ENCODE measurements at places on chromosomes 2 and 18.

- H3K27ac ChIP-seq, result no peak overlapping the region
- no peak for DNase-seq
- H3K4me1 ChIP-seq, result no peaks in the 10 kb centered on the region
- no peaks in the 10 kb centered on the region for H3K27me3 ChIP-seq
- no peaks in the 10 kb centered on the region for H3K36me3 ChIP-seq
- no peak overlapping the region for H3K4me3 ChIP-seq
Observed at GRCh38 chr2:95320986-95321767, 24.0 kb downstream of the KCNIP3 start.

GRCh38 chr2:8590938-8591337 lies 90.9 kb upstream of the ID2 start:
- DNase-seq, result no peak
- no peaks in the 10 kb centered on the region for H3K27me3 ChIP-seq
- no peaks in the 10 kb centered on the region for H3K36me3 ChIP-seq
- no peaks in the 10 kb centered on the region for H3K4me1 ChIP-seq

- peak overlapping the region; percentile 87 for H3K27ac ChIP-seq
- H3K27me3 ChIP-seq, result no peaks in the 10 kb centered on the region
- no peak for DNase-seq
- no peaks in the 10 kb centered on the region for H3K36me3 ChIP-seq
- no peak overlapping the region for H3K4me3 ChIP-seq
Observed at GRCh38 chr2:238685713-238686112, 162.2 kb upstream of the TWIST2 start.

- H3K4me3 ChIP-seq, result no peak overlapping the region
- no peak overlapping the region for H3K27ac ChIP-seq
- DNase-seq, result no peak
- no peaks in the 10 kb centered on the region for H3K4me1 ChIP-seq
Observed at GRCh38 chr2:62996534-62997186, 54.0 kb upstream of the OTX1 start.

- no peak overlapping the region for H3K27ac ChIP-seq
- no peaks in the 10 kb centered on the region for H3K27me3 ChIP-seq
- H3K36me3 ChIP-seq, result no peaks in the 10 kb centered on the region
- no peak overlapping the region for H3K4me3 ChIP-seq
- no peaks in the 10 kb centered on the region for H3K4me1 ChIP-seq
Observed at GRCh38 chr2:187994464-187995331, 297.0 kb upstream of the GULP1 start.

- no peaks in the 10 kb centered on the region for H3K27me3 ChIP-seq
- DNase-seq, result no peak
- H3K4me3 ChIP-seq, result no peak overlapping the region
- H3K36me3 ChIP-seq, result no peaks in the 10 kb centered on the region
- no peaks in the 10 kb centered on the region for H3K4me1 ChIP-seq
Observed at GRCh38 chr18:59893971-59894370, 5.8 kb upstream of the PMAIP1 start.

- no peaks in the 10 kb centered on the region for H3K4me1 ChIP-seq
- no peak overlapping the region for H3K4me3 ChIP-seq
- H3K27me3 ChIP-seq, result no peaks in the 10 kb centered on the region
- no peak for DNase-seq
- no peaks in the 10 kb centered on the region for H3K36me3 ChIP-seq
Observed at GRCh38 chr2:168525716-168526446, 69.8 kb downstream of the CERS6 start.

DNA sequence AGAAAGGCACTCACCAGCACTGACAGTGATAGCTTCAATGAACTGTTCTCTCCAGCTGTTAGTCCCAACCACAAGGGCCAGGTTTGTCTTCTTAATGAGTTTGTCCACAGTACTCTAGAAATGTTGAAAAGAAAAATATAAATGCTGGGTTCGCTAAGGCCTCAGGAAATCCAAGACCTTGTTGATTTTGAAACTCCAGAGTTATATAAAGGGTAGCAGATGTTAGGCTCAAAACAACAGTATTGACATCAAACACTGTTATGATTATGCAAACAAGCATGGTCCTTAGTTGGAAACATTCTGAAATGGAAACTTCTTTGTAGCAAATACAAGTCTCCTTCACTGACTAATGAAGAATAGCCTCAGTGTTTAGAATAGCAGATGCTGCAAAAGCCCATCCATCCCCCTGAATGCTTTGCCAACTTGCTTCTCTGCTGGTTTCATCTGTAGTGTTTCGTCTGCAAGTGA lies 291.1 kb downstream of the SLC8A1 start:
- DNase-seq, result no peak
- no peaks in the 10 kb centered on the region for H3K4me1 ChIP-seq
- no peaks in the 10 kb centered on the region for H3K27me3 ChIP-seq
- no peak overlapping the region for H3K4me3 ChIP-seq
- H3K27ac ChIP-seq, result no peak overlapping the region

DNA sequence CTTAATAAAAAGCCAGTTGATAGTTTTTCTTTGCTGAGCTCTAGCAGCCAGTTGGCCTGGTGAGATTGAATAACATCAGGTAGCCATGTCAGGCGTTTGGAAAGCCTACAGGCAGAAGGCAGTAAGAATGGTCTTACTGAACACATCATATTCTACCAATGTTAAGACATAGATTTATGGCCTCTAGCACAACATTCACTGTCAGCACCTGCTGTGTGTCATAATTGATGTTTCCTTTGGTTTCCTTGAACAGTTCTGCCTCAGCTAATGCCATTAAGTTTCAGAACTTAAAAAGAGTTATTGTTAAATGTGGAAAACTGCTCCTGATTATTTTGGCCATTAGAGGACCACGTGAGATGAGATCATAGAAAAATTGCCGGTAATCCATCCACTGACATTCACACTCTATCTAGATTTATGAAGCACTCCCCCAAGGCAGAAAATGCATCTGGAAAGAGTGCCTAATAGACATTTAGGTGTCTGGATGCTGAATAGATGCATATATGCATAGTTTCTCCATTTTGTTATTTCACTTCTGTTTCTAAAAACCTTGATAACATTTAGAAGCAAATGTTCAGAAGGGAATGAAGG lies 434.7 kb downstream of the PTPRM start:
- no peaks in the 10 kb centered on the region for H3K4me1 ChIP-seq
- no peak overlapping the region for H3K27ac ChIP-seq
- no peak for DNase-seq
- no peaks in the 10 kb centered on the region for H3K27me3 ChIP-seq
- no peak overlapping the region for H3K4me3 ChIP-seq

GRCh38 chr18:9854801-9855676 lies 30.7 kb upstream of the TXNDC2 start:
- peak; percentile 54 for DNase-seq
- no peaks in the 10 kb centered on the region for H3K36me3 ChIP-seq
- peak overlapping the region; percentile 92 for H3K27ac ChIP-seq
- peaks cover 3% of the 10 kb centered on the region for H3K4me1 ChIP-seq
- no peaks in the 10 kb centered on the region for H3K27me3 ChIP-seq

DNA sequence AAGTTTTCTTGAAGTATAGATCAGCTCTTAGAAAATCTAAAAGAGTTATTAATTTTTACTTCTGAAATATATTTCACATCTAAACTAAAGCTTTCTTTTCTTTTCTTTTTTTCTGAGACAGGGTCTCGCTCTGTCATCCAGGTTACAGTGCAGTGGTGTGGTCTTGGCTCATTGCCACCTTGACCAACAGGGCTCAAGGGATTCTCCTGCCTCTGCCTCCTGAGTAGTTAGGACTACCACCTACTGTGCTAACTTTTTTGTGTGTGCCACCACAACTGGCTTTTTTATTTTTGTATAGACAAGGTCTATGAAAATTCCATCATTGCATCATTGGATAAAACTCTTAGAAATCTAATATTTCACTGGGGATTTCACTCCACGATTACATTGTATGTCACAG lies 10.0 kb upstream of the ALPG start:
- H3K27ac ChIP-seq, result no peak overlapping the region
- no peaks in the 10 kb centered on the region for H3K27me3 ChIP-seq
- no peaks in the 10 kb centered on the region for H3K4me1 ChIP-seq
- H3K36me3 ChIP-seq, result no peaks in the 10 kb centered on the region
- H3K4me3 ChIP-seq, result no peak overlapping the region

DNA sequence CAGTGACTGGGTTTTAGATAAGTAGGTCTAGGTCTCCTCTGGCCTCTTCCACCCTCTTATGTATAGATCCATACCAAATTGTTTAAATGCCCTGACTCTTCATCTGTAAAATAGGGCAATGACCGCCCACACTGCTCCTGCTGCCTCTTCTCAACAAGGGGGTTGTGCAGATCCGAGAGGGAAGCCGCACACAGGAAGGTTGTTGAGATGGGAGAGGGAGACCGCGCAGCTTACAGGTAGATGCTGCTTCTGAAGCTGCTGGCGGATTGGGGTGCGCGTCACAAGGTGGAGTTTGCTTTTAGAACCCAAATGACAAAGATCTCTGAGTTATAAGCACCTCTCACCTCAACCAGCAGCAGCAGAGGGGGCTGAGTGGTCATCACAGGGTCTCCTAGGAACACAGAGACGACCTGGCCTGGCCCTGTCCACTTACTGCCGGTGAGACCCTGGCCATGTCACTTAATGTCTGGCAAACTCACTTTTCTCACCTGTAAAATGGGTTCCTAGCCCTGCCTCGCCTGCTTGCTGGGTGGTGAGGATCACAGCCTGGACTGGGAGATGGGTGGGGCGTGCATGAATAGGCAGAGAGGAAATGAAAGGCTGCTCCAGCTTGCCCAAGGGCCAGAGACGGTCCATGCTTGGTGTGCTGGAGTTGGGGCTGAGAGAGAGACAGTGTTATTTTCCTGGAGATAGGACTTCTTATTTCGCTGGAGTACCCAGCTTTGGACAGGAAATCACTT lies 251.3 kb downstream of the EIPR1 start:
- no peaks in the 10 kb centered on the region for H3K4me1 ChIP-seq
- no peak for DNase-seq
- no peak overlapping the region for H3K27ac ChIP-seq
- no peak overlapping the region for H3K4me3 ChIP-seq
- no peaks in the 10 kb centered on the region for H3K27me3 ChIP-seq
- no peaks in the 10 kb centered on the region for H3K36me3 ChIP-seq

DNA sequence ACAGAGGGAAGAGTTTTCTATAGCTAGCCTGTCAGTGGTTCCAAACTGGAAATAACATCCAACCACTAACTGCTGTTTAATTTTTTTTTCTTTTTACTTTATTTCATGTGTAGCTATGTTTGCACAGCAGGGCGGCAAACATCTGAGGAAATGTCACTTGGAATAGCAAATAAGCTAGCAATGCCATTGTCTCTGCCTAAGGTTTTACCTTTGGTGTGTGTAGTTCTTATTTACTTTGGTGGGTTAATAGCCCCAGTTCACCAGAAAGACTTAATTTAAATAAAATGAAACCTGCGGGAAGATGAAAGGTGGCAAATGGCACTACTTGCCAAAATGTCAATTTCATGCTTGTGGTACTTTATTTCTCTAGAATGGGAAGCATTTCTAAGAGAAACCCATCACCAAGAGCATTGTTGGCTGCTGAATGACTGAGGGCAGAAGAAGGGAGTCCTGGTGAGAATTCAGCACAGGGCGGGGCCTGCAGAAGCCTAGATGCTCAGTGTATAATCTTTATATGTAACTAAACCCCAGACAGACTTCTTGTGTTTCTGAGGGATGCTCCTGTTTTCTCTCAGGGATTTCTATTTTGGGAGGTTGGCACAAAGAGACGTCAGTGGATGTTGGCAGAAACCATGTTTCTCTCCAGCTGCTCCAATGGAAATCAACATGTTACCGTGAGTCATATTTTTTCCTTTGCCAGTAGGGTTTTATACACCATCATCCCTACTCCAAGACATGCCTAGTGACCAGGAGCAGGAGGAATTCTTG lies 300.4 kb upstream of the NT5C1B start:
- no peak for DNase-seq
- no peaks in the 10 kb centered on the region for H3K36me3 ChIP-seq
- H3K4me1 ChIP-seq, result no peaks in the 10 kb centered on the region
- H3K27ac ChIP-seq, result peak overlapping the region; percentile 71
- H3K4me3 ChIP-seq, result no peak overlapping the region

GRCh38 chr18:46433121-46433826 lies 223.7 kb downstream of the LOXHD1 start:
- no peaks in the 10 kb centered on the region for H3K27me3 ChIP-seq
- no peaks in the 10 kb centered on the region for H3K36me3 ChIP-seq
- no peak overlapping the region for H3K4me3 ChIP-seq
- H3K4me1 ChIP-seq, result no peaks in the 10 kb centered on the region
- no peak for DNase-seq

DNA sequence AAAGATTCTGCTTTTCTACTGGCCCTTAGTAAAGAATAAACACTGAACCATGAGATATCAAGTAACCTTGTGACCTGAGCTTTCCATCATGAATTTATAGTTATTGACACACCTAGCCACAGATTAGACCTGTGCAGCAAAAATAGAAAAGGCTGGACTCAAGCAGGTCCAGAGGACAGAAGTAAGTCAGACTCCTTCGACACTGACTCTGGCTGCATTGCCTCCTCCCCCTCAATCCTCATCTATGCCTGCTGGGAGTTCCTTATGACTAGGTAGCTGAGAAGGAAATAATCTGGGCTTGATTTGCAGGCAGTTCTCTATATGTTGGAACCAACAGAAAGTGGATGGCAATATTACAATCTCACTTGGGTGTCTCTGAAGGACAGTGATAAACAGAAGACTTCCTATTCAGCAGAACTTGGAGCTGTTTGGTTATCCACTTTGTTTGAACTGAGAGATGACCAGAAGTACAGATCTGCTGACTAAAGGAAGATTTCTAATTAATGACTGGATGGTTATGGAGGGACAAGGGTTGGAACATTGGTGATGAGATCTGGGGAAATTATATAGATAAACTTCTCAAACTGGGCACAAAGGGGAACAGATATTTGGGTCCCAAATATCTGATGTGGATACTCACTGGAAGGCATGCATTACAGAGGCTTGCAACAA lies 39.4 kb downstream of the ARID5A start:
- no peak overlapping the region for H3K27ac ChIP-seq
- H3K4me3 ChIP-seq, result no peak overlapping the region

GRCh38 chr18:51668101-51668500 lies 470.6 kb upstream of the MEX3C start:
- DNase-seq, result no peak
- H3K4me3 ChIP-seq, result no peak overlapping the region
- H3K4me1 ChIP-seq, result no peaks in the 10 kb centered on the region
- H3K36me3 ChIP-seq, result no peaks in the 10 kb centered on the region

DNA sequence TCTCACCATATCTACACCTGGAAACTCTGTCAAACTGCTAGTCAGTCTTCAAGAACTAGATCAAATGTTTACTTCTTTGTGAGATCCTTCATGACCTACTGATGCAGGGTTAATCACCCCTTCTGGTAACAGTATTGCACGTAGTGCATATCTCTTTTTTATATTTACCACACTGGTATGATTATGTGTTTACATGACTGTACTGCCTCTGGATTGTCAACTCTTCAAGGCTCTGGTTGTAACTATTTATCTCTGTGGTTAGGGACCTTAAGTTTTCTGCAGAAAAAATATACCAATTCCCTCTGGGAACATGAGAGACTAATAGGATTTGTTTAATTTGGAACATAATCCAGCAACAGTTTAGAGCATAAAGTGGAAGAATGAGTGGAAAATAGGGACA lies 135.5 kb downstream of the PDE1A start:
- H3K4me3 ChIP-seq, result no peak overlapping the region
- no peak for DNase-seq
- no peaks in the 10 kb centered on the region for H3K27me3 ChIP-seq

Measured in uterus (tissue), 4 donors.